AG04450 (cell line): ENCODE measurements at places on chromosomes 1 and 21.

- peak; percentile 64 for DNase-seq
Measured at GRCh38 chr1:56820755-56821461, 1.7 kb upstream of the FYB2 start.

GRCh38 chr1:198711837-198712236 lies 73.0 kb downstream of the PTPRC start:
- DNase-seq: no peak

DNA sequence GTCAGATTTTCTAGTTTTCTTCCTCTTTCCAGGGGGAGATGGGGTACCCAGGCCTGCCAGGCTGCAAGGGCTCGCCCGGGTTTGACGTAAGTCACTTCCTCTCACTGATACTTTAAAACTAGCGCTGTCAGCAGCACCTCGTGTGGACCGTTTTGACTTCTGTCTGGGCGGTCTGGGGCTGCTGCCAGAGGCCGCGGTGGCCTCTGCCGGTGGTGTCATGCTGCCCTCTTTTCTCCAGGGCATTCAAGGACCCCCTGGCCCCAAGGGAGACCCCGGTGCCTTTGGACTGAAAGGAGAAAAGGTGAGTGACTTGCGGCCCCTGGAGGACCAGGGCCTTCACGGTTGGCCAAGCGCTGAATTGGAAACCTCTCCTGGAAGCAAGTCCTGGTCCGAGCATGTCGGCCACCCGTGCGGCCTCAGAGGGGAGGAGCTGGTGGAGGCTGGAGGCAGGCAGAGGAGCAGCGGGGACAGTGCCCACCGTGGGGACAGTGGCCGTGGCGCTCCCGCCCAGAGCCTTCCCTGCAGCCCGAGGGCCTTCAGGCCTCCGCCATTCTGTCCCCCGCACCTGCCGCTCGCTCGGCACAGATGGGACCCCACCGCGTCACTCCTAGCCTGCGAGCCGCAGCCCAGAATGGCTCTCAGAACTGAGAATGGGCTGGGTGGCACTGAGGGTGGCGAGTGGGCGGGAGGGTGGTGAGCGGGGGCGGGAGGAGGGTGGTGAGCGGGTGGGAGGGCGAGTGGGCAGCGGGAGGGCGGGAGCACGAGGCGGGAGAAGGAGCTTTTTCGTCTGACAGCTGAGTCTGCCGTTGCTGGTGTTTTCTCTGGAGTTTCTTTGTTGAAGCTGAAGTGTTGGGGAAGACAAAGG lies 9.4 kb downstream of the COL6A1 start:
- no peak for DNase-seq

DNA sequence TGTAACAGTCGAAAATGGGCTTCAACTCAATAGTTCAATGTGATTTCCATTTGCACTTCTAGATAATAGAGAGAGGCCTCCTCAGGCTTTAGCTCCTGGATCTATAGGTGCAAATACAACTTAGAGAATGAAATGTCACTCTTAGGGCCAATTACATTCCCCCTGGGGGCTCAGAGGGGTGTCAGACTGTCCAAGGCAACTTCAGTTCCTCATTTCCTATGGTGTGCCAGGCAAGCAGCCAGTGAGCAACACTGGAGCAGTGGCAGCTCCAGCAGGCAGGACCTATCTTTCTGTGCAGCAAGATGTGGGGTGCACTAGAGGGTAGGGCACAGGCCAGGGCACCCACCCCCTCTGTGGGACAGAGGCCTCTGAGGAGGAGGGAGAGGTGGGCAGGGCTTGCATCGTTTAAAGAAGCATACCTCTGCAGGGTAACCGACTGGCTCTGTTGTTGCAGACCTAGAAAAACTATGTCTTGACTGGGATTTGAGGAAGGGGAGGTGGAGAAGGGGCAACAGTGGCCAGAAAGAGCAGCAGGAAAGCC lies 97.3 kb downstream of the SUSD4 start:
- DNase-seq: no peak

DNA sequence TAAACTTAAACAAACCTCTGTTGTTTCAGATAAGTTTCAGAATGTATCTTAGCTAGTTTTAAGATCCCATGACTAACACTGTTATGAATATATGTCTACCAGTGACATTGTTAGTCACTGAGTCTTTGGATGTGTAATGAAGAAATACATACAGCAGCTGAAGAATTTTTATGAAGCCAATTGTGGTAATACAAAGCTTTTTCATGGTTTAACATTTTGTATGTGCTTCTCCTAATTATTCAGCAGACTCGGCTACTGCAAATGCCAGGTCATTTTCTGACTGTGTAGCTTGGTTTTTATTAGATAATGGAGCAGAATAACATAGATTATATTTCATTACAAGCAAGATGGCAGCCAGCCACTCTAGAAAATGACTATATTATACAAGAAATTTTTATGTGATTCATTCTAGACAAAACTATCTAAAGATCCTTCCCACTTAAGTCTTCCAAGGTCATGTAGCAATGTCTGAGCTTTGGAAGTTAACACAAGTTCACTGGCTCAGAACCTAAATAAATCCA lies 147.8 kb downstream of the TNFSF18 start:
- no peak for DNase-seq

GRCh38 chr1:29124366-29125236 lies 898 bp upstream of the TMEM200B start:
- DNase-seq: peak; percentile 37

DNA sequence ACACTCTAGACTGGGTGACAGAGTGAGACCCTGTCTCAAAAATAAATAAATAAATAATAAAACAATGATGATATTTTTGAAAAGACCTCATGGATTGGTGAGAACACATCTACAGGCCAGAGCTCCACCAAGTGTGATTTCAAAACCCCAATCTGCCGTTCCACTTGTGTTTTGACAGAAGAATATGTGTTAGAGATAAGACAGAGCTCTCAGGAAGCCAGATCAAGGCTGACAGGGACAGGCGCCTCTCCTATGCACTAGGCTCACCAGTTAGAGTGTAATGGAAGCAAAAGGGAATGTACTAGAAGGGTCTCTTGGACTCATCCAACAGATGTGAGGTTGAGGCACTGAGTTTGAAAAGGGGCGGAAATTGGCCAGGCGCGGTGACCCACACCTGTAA lies 110.7 kb upstream of the ERRFI1 start:
- no peak for DNase-seq

GRCh38 chr21:31198575-31198974 lies 145.5 kb downstream of the TIAM1 start:
- peak; percentile 24 for DNase-seq

DNA sequence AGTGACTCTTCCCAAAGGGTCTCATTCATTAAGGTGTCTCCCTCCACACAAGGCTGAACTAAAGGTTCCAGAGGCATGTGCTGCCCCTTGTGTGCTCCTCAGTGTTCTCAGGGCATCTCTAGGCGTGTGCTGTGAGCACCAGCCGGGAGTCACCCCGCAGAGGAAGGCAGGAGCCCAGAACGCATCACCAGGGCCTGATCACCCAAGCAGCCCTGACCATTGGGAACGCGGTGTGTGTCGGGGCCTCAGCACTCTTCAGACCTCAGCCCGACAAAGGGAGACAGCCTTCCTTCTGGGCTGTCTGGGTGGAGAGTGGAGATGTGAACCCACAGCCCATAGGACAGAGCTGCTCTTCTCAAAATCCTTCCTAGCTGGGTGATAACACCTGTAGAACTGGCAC lies 9.1 kb downstream of the SLC37A1 start:
- DNase-seq: no peak

GRCh38 chr1:36497207-36497606 lies 14.5 kb upstream of the CSF3R start:
- DNase-seq: no peak

DNA sequence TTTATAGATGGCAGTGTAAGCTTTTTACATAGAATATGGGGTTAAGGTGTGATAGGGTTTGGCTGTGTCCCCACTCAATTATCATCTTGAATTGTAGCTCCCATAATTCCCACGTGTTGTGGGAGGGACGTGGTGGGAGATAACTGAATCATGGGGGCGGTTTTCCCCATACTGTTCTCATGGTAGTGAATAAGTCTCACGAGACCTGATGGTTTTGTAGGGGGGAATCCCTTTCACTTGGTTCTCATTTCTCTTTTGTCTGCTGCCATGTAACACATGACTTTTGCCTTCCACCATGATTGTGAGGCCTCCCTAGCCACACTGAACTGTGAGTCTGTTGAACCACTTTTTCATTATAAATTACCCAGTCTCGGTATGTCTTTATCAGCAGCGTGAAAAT lies 290.3 kb upstream of the B3GALT2 start:
- DNase-seq: no peak

GRCh38 chr1:88441022-88441421 lies 243.1 kb upstream of the PKN2 start:
- no peak for DNase-seq

DNA sequence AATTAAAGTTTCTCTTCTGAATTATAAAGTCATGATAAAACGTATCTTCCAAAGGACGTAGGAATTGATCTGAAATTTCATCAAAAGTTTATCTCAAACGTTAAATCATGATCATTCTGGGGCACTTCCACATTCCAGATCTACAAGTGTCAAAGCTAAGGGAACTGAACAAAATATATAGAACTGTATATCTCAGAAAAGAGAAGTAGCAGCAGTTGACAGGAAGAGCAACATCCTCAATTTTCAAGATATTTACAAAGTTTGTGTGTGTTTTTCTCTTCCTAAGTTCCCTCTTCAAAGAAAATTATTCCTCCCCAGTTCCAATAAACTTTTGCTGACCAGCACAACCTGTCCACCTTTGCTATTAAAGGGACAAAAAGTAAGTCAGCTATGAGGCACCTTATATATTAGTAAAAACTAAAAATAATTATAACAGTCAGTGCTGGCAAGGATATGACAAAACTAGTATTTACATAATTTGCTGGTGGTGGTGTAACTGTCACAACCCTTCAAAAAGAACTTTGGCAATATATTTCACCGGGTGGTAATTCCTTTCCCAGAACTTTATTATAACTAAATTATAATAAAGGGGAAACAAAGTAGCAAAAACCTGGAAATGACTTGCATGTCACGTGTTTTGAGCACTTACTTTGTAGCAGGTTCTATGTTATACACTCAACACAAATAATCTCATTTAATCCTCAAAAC lies 38.5 kb upstream of the EYA3 start:
- no peak for DNase-seq

GRCh38 chr1:85665932-85666331 lies 42.3 kb downstream of the ZNHIT6 start:
- no peak for DNase-seq

DNA sequence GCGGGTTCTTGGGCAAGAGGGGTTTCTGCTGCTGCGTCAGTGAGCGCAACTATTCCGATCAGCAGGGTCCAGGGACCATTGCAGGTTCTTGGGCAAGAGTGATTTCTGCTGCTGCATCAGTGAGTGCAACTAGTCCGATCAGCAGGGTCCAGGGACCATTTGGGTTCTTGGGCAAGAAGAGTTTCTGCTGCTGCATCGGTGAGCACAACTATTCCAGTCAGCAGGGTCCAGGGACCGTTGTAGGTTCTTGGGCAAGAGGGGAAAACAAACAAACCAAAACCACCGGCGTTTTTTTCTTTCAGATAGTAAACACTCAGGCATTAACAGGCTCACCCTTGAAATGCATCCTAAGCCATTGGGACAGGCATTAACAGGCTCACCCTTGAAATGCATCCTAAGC lies 32.6 kb downstream of the SPATA6 start:
- no peak for DNase-seq

- DNase-seq: no peak
Measured at GRCh38 chr1:20087668-20088067, 17.7 kb downstream of the PLA2G5 start.

DNA sequence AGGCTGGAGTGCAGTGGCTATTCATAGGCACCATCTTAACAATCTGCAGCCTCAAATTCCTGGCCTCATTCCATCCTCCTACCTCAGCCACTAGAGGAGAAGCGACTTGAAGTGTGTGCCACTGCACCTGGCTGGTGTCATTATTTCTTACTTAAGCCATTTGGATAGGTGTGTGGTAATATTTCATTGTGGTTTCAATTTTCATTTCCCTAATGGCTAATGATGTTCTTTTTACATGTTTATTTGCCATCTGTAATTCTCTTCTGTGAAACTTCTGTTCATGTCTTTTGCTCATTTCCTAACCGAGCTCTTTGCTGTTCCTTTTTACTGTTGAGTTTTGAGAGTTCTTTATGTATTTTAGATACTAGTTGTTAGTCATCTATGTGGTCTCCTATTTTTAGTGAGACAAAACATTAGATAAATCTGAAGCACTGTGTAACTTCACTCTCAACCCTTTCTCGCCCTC lies 66.8 kb downstream of the SLC27A3 start:
- DNase-seq: no peak

GRCh38 chr1:43419627-43420425 lies 30.1 kb downstream of the SZT2 start:
- no peak for DNase-seq

GRCh38 chr1:182301026-182301436 lies 90.6 kb downstream of the GLUL start:
- no peak for DNase-seq

DNA sequence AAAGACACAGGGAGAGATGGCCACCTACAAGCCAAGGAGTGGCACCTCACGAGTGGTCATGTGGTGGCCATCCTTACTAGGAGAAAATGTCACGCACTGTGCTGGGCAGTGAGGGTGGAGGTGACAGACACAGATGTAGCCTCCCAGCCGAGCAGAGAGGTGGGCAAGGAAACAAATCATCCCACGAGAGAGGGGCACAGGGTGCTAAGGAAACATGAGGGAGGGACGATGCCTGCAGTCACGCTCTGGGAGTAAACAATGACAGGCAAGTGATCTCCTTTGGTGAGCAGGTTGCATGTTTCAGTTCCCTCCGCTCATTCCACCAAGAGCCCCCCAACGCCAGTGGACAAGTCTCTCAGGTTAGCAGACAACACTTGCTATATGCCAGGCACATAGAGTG lies 65.8 kb downstream of the CD247 start:
- DNase-seq: no peak

- no peak for DNase-seq
Measured at GRCh38 chr21:24424776-24425175, 1182.5 kb downstream of the MRPL39 start.

GRCh38 chr1:198918920-198919319 lies 280.1 kb downstream of the PTPRC start:
- DNase-seq: no peak

GRCh38 chr1:53725238-53725689 lies 13.7 kb downstream of the GLIS1 start:
- no peak for DNase-seq

DNA sequence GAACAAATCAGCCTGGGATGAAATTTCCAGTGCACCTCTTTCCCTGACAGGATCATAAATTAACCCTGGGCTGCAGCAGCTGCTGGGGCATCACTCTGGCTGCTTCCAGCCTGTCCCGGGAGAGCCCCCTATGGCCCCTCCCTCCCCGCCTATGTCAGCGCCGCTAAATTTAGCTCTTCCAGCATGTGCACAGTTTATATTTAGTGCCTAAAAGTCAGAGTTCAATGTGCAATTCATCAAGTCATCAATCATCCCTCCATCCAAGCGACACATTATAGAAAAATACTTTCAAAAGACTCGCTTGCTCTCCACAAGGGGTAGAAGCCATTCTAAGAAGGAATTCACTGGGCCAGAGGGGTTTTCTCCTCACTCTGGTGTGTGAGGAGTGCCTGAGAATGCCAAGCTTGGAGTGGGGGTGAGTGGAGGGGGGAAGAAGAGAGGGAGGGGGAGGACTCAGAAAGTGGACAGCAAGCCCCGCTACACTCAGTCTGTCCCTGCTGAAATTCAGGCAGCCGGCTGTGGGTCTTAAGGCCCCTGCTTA lies 37.4 kb downstream of the XCL1 start:
- no peak for DNase-seq
